ENCODE measurements at places on chromosomes 3 and 15. TPM values are rescaled to one million over a fixed set of nuclear protein-coding genes. Genes with fewer than 3 reads are reported as not detected.

The XXYLT1 gene
- 17.3 TPM for polyA plus RNA-seq

The SCAANT1 gene
- polyA plus RNA-seq: not detected

The CCDC39 gene
- polyA plus RNA-seq: not detected

The QRICH1 gene
- 69.7 TPM for polyA plus RNA-seq

The GABRR3 gene
- polyA plus RNA-seq: not detected

The CAPN3 gene
- 1.2 TPM for polyA plus RNA-seq

The STRA6 gene
- 0.12 TPM for polyA plus RNA-seq

The PLA2G4D gene
- polyA plus RNA-seq: not detected

The GAP43 gene
- polyA plus RNA-seq: 1.2 TPM

The SLC9A9 gene
- polyA plus RNA-seq: 11.5 TPM

The LMCD1 gene
- 39.1 TPM for polyA plus RNA-seq

The SMCO1 gene
- polyA plus RNA-seq: not detected

The CD200 gene
- 3.4 TPM for polyA plus RNA-seq

The FBXW12 gene
- polyA plus RNA-seq: not detected
